Osteocyte (in vitro differentiated cells): ENCODE measurements at places on chromosomes 2 and 18. TPM values are rescaled to one million over a fixed set of nuclear protein-coding genes. Genes with fewer than 3 reads are reported as not detected.

MTCL1 gene
- total RNA-seq = 56.9 and 58.4 TPM in 2 replicates

DNA sequence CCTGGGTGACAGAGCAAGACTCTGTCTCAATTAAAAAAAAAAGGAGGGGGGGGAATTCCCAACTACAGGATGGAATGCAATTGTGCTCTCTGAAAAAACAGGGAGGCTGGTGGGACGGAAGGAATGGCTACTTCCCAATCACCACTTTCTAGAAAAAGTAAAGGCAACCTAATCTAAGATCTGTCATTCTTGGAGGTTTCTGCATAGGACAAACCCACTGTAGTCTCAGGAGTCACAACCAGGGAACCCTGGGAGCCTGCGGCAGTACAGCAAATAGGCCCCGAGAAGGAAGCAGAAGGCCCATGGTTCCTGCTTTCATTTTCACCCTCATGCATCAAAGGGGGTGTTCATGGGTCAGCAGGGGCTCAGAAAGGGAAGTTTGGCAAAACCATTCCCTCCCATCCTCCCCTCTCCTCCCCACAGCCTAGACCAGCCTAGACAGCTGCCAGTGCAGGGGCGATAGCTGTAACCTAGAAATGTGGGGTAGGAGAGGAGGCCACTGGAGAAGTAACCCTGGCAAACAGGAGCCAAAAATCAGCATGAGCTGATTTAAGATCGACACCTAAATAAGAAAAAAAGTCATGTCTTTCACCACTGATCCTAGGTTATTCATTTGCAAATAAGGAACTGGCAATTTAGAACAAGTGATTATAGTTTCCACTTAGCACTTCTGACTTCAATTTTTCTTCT, 48.0 kb downstream of the TRABD2A start:
- no peak for DNase-seq

GLI2 gene
- total RNA-seq = 33.2 and 34.2 TPM in 2 replicates

PPP1R1C gene
- 1.5 and 1.6 TPM in 2 replicates for total RNA-seq

SRD5A2 gene
- not detected in 2 replicates for total RNA-seq

DNA sequence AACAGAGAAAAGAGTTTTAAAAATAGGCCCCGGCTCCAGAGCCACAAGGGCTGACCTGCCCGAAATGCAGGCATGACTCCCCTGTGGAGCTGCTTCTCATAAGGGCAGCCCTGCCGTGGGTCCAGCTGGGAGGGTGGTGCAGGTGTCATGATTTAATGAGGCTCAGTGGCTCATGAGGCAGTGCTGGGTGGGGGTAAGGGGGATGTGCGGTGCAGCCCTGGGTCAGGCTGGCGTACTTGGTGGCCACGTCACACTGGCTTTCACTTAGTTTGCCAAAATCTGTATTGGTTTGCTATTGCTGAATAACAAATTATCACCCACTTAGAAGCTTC, 33.6 kb downstream of the HJURP start:
- peak; percentile 38 for DNase-seq

- no peak for DNase-seq
Measured at GRCh38 chr2:222915092-222915957, 54.5 kb downstream of the ACSL3 start.

DNA sequence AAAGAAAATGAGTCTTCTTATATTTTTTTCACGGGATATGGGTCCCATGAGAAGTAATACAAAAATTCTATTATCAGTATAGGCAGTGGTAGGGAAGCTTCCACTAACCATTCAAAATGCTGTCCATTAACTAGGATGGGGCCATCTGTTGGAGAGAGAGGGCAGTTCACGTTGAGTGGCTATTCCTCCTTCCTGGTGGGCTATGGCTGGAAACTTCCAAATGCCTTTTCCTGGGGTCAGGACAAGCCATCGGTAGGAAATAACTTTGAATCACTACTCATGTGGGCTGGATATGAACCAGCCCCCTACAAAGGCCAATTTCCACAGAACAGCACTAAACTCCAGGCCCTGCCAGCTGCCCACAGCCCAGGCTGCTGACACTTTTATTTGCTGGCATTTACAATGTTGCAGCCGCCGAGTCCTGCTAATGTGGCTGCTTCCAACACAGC, 156.1 kb upstream of the HNRNPA3 start:
- no peak for DNase-seq

GRCh38 chr2:112688086-112688880, 32.5 kb upstream of the NT5DC4 start:
- no peak for DNase-seq

DNA sequence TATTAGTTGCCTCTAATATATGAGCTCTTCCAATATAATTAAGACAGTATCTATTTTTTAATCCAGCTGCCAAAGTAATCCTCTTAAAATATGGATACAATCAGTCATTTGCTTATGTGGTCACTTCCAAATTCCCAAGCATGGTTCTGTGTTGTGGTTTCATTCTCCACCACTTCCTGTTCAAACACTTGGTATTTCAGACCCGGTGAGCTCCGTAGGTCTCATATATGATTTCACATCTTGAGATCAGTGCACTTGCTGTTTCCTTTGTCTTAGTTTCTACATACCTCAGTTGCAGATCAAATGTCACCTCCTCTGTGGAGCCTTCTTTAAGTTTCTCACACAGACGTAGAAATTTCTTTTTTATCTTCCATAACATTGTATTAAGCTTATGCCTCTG, 254.2 kb downstream of the KCNS3 start:
- no peak for DNase-seq

- no peak for DNase-seq
Measured at GRCh38 chr2:238278626-238279323, 9.6 kb downstream of the PER2 start.

NOTO gene
- total RNA-seq = not detected in 2 replicates

- peak; percentile 97 for DNase-seq
Measured at GRCh38 chr18:3451183-3451988, 1.4 kb downstream of the TGIF1 start.

DNA sequence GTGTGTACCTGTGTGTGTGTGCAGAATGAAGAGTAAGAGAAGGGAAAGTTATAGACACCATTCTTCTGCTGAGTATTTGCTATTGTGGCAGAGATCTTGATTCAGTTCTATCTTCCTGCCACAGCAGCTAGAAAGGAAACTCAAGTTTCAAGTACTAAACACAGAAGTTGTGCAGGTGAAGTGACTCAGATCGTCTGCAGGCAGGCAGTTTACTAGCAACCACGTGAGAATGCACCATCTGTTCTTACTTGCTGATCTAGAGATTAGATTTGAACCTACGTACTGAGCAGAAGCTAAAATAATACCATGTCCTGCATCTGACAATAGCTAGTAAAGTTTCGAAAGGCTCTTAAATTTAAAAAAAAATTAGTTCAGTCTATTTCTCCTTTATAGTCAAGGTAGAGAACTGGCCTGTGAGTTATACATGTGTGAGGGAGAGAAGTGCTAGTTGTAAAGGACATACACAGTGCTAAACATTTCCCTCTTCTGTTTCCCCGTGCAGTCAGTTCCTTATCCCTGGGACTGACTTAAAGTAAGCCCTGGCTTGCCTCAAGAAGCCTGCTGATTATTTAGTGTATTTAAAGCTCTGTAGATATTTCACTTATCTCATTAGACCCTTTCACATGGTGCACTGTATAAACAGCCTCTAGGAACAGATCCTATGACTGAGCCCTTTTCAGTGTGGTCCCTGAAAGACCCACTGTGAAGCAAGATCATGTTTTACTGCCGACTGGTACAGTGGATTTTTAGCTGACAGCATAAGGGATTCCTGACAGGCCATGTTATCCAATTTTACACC, 45.0 kb downstream of the SLC38A11 start:
- DNase-seq = no peak

RESP18 gene
- not detected in 2 replicates for total RNA-seq

DNA sequence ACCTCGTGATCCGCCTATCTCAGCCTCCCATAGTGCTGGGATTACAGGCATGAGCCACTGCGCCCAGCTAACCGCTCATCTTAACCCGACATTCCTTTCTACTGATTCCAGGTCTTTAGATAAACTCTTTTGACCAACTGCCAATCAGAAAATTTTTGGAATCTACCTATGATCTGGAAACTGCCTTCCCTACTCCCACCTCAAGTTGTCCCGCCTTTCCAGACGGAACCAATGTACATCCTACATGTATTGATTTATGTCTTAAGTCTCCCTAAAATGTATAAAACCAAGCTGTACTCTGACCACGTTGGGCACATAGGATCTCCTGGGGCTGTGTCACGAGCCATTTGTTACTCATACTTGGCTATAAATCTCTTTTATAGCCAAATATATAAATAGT, 3.2 kb upstream of the NEU2 start:
- no peak for DNase-seq

RAX gene
- not detected in 2 replicates for total RNA-seq

PLGLB1 gene
- 3.3 and 4.4 TPM in 2 replicates for total RNA-seq

PELI1 gene
- total RNA-seq = 30.2 and 31.5 TPM in 2 replicates

PSMA8 gene
- not detected in 2 replicates for total RNA-seq

- no peak for DNase-seq
Measured at GRCh38 chr2:74587664-74588277, 33.3 kb downstream of the DOK1 start.

SKOR2 gene
- not detected in 2 replicates for total RNA-seq

GRCh38 chr2:185215497-185215896, 523.1 kb upstream of the FSIP2 start:
- no peak for DNase-seq

NETO1 gene
- total RNA-seq = not detected in 2 replicates

GAD1 gene
- total RNA-seq = not detected in 2 replicates

ITM2C gene
- total RNA-seq = 503 and 526 TPM in 2 replicates

DNA sequence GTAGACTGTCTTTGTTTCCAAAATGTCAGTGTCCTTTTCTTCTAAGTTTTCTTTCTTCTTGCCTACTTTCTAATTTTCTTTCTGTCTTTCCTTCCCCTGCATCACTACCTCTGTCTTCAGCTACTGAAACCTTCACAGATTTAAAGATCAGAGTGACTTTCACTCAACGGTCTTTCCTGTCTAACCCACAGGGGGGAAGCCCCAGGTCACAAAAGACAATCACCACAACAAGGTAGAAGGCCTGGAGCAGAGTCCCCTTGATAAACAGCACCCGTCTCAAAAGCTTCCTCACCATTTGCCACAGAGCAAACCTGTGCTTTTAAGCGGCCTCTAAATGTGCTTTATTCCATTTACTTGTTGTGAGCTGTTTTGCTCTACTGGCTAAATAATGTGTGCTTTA, 665.4 kb downstream of the BCL11A start:
- DNase-seq = no peak

DNA sequence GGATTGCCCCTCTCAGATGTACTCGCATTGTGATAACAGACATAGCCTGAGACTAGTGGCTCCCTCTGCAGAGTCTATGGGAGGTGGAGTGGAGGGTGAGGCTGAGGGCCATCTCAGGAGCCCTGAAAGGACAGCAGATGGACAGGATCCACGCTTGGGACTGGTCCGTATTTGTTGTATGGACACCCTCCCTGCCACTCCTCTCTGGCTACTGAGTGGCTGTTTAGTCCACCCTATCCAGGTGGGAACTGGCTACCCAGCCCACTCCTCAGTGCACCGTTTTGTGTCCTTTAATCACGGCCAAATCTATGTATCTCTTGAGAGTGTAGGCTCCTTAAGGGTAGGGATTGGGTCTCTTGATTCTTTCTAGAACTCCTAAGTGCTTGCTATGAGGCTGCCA, 4.5 kb upstream of the GLI2 start:
- DNase-seq = peak; percentile 32

ANKRD29 gene
- total RNA-seq = not detected in 2 replicates

GRCh38 chr2:40445467-40445866, 6.4 kb downstream of the SLC8A1 start:
- DNase-seq = no peak

RUFY4 gene
- total RNA-seq = not detected in 2 replicates

DNA sequence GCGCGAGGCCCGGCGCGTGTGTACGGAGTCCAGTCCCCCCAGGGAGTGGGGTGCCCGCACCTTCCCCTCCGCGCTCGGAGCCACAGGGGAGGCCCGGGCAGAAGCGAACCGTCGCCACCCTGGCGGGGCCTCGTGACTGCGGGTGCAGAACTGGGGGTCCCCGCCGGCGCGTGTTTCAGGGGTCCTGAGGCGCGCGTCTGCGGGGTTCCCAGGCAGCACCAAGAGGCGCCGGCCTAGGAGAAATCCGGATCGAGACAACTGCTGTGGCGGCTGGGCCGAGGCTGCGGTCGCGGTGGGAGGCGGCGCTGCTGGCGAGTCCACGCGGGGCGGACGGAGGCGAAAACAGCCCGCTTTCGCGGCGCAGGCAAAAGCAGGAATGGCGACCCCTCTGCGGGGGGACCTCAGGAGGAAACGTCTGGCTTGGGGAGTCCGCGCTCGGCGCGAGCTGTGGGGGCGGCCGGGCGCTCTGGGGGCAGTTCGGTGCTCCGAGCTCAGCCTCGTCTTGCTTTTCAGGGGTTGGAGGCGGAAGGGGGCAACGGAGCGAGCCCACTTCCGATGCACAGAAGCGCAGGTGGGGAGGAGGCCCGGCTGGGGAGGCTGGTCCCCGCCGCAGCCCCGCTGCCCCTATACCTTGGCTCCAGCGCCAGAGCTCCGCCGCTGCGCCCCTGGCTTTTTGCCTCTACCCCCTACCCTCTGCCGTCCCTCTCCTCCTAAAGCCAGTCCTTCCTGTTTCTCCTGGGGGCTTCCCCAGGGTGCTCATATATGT, 81.5 kb upstream of the LDLRAD4 start:
- DNase-seq = no peak

DNA sequence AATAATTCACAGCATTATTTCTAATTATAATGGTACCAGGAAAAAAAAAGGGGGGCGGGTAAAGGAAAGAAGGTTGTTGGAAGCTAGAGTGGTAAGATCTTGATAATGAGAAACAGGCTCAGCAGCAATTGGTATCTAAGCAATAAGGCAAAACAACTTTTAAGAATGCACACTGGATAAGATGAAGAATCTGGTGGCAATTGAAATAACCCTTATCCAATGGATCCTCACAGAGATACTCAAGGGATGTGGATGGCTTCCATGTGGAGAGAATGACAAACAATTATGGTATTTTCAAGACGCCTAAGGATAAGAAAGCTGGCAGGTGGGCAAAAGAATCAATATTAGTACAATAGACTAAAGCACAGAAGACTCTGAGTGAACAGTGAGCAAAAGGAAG, 153.6 kb downstream of the UPP2 start:
- DNase-seq = no peak

DNA sequence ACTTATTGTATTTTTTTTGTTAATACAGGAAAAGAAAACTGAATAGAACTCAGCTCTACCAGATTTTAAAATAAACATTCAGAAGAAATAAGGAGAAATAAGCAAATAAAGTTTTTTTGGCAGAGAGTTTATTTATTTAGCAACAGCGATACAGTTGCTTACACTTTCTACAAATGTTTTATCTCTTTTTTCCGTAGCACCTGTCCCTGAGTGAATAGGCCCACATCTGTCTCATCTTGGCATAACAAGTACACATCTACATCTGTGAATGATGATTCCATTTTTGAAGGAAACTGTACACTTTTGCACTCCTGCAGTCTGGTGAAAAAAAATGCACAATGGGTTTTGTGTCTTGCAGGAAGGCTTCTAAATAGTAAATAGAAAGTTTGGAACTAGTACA, 783.6 kb upstream of the ZEB2 start:
- DNase-seq = no peak
